Fibroblast of skin of back (primary cell): ENCODE measurements at places on chromosomes 1 and 21.

DNA sequence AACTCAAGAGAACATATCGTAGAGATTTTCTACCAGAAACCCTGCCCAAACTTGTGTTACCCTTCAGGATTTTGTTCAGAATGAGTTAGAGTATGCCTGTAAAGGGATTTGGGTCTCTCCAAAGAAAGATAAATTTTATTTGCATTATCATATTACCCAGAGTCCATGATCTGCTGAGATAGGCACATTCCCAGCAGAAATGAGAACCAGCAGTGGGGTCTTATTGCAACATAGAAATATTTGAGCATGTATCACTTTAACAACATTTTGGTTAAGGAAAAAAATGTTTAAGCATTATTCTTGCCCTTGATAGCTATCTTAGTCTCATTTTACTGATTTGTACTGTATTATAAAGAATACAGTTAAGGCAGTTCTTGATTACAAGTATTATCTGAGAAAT lies 10.6 kb downstream of the VCAM1 start:
- peak; percentile 74 for DNase-seq

DNA sequence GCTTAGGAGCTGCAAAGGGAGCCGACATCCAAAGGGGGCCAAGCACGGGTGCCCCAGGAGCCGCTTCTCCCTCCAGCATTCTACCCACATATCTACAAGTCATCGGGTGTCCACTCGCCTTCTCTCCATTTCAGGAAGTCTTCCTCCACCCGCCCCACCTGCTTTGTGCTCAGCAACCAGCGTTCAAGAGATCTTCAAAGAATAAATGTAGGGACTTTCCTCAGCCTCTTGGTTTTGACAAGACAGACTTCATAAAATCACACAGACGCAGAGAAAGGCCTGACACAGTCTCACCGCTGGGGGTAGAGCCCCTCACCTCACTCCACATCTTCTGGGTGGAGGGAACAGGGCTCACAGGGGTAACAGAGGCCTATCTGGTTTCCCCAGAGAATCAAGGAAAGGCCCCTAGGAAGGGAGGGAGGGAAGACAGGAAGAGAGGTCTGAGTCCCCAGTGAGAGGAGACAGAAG lies 49.5 kb downstream of the SSBP3 start:
- DNase-seq, result no peak

- peak; percentile 66 for DNase-seq
These were observed 55.5 kb upstream of the PSEN2 start for GRCh38 chr1:226814751-226815537.

DNA sequence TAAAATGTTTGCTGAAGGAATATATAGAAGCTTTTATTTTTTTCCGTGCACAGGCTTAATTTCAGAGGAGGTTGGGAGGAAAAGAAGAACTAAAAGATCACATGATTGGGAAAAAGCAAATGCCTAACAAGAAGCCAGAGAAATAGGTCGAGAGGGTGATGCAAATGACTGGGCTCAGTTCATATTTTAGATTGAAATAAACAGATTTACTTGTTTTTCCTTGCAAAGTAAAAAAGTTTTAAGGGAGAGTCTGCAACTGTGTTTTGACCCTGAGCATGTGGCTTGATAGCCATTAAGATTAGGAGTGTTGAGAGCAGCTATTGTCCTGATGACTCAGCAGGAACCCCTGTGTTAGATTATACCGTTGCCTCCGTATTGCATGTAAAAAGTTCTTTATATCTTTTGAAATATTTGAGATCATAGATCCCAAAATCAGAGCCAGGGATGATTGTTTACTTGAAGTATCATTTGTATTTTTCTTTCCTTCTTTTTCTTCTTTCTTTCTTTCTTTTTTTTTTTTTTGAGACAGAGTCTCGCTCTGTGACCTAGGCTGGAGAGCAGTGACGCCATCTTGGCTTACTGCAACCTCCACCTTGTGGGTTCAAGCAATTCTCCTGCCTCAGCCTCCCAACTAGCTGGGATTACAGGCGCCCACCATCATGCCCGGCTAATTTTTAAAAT lies 20.2 kb downstream of the CLIC4 start:
- DNase-seq, result peak; percentile 59

DNA sequence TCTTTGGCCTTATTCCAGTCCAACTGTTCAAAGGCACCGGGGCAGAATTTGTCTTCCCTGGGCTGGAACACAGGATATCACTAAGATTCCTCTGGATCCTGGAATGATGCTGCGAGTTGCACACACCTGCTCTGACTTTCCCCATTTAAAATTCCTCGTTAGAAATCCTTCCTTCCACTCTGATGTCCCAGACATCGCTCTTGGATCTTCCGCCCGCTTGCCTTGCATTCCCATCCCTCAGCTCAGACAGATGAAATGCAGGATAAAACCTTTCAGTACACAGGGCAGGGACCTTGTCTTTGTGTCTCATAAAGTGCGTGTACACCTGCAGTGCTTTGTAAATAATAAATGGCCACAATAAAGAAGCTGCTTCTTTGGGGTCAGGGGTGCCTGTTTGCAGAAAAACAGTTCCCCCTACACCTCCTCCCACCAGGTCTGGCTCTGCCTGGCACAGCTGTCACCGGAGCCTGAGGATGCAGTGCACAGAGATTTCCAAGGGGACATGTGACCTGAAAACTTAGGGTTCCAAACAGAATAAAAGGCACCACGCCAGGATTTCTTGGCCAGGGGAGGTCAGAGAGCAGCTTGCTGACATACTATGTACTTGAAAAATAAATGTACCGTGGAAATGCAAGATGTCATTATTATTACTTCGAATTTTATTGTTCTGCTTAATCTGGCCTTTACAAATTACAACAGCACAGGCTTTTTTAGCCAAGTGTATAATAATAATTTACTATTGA lies 62.9 kb upstream of the SYT6 start:
- DNase-seq, result no peak

GRCh38 chr1:16134906-16135305 lies 21.0 kb downstream of the EPHA2 start:
- DNase-seq, result no peak
